ENCODE measurements at places on chromosomes 5 and 9.

- DNase-seq: no peak
These were observed 165.0 kb upstream of the FBXL17 start for GRCh38 chr5:108546939-108547338.

DNA sequence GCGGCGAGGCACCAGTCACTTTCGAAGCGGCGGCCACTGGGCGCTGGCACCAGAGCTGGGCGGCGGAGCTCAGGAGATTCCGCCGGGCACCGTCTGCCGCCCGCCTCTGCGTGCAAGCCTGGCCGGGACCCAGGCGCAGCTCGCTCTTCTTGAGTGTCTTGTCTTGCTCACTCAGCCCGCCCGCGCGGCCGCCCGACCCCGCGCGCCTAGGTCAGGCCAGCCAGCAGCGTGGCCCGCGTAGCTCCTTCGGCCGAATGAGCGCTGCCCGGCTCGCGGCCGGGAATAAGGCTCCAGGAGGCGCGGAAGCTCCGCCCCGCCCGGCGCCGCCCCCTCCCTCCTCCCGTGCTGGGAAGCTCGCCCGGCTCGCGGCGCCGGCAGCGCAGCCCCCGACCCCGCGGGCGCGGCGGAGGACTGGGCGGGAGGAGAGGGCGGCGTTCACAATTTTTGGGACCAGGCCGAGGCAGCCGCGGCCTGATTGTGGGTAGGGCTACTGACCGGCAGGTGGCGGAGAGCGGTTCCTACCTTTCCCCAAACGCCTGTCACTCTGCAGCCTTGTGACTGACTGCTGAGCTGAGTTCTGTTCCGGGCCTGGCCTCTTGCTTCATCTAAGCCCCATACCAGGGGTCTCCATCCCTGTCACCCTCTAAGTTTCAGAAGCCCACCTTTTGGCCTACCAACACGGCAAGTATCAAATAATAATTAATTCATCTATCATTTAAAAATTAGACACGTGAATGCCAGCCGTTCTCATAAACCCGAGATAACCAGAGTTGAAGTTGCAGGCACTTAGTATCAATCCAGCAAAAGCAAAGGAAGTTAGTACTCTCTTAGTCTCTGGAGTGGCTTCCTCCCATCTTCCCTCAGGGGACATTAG, at the start of gene HBEGF:
Gene HBEGF (minus strand): TSS at position 256 of the 874 bp plus-strand sequence. CDS start 275 bp downstream, outside the sequence.
- peak; percentile 95 for DNase-seq

- DNase-seq: peak; percentile 21
These were observed 16.9 kb downstream of the CLTA start for GRCh38 chr9:36207546-36208012.

DNA sequence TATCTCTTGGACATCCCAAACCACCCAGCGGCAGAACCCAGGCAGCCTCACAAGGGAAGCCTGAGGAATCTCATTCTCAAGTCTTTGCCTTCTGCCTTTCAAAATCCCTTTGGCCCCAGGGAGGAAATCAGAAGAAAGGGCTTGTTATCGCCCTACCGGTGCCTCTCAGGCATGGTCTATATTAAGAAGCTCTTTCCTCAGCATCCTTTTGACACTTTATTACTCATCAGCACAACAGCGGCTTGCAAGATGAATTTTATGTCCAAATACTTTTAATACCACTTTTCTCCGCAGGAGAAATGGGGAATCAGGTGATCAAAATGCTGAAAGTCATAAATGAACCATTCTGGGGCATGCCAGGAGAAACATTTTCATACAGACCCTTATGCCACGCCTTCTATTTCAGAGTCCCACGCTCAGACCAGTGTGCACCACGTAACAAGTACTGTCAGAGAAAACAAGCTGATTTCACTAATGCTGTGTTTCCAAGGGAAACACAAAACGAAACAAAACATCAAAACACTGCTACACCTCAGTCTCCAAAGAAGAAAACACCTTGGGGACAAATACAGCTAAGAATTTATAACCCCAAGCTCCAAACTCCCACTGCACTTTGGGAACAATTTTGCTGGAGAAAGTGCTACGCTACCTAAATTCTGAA, 30.0 kb downstream of the RAPGEF1 start:
- no peak for DNase-seq

- DNase-seq: no peak
These were observed 14.2 kb downstream of the TCERG1 start for GRCh38 chr5:146461319-146461718.

DNA sequence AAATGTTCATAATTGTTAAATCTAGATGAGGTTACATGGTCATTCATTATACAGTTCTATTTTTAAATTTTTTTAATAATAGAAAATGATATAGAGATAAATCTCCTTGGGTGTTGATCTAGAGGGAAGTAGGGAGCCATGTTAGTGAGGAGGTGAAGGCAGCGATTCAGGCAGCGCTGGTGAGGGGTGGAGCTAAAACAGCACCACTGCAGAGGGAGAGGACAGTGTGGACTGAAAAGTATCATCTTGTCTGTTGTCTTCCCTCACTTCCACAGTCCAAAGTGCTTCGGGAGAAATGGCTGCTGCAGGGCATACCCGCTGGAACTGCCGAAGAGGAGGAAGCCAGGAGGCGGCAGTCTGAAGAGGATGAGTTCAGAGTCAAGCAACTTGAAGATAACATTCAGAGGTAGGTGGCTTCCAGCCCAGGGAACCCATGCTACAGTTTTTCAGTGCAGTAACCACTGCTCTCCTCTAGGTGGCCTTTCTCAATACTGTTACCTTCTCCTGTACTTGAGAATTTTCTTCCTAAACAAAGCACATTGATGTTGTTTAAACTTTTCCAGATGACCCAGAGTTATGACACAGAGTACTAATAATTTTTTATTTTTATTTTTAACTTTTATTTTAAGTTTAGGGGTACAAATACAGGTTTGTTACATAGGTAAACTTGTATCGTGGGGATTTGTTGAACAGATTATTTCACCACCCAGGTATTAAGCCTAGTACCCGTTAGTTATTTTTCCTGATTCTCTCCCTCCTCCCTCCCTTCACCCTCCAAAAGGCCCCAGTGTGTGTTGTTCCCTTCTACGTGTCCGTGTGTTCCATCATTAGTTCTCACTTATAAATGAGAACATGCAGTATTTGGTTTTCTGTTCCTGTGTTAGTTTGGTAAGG, 100.5 kb downstream of the PALM2AKAP2 start:
- DNase-seq: peak; percentile 88

DNA sequence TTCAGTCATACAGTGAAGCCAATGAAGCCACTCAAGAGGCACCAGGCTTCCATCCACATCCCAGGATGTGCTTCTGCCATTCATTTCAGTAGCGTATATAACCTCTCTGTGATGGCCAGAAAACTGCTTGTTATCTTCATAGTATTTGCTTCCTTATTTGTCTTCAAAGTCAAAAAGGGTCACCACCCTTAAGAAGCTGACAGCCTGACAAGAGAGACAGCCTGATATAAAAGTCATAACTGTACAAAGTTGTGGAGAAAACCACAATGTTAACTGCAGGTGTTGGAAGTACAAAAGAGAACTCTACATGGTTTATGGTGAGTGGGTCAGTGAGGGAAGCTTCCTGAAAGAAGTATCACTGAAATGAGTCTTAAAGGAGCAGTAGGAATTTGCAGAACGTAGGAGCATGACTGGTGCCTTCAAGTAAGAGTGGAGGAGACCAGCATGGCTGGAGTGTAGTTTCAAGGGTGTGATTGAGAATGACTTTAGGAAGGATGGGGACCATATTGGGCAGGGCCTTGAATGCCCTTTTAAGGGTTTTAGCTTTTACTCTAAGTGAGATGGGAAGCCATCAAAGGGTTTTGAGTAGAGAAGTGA, 33.7 kb downstream of the NIM1K start:
- DNase-seq: no peak

GRCh38 chr5:72871366-72872024, 55.0 kb downstream of the TNPO1 start:
- DNase-seq: no peak

DNA sequence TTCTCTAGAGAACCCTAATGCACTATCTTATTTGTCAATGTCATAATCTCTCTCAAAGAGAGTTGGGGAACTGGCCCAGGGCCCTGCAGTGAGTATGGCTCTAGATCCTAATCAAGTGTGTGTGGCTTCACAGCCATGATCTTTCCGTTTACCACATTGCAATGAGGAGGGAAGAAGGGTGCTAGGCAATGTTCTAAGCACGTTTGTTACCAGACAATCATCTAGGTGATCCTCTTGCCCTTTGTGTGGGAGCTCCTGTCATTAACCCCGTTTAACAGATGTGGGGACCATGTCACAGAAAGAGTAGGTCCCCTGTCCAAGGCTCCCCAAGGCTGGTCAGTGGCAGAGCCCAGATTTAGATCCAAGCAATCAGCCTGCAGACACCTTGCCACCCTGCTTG, 128.2 kb upstream of the IRX4 start:
- DNase-seq: no peak

DNA sequence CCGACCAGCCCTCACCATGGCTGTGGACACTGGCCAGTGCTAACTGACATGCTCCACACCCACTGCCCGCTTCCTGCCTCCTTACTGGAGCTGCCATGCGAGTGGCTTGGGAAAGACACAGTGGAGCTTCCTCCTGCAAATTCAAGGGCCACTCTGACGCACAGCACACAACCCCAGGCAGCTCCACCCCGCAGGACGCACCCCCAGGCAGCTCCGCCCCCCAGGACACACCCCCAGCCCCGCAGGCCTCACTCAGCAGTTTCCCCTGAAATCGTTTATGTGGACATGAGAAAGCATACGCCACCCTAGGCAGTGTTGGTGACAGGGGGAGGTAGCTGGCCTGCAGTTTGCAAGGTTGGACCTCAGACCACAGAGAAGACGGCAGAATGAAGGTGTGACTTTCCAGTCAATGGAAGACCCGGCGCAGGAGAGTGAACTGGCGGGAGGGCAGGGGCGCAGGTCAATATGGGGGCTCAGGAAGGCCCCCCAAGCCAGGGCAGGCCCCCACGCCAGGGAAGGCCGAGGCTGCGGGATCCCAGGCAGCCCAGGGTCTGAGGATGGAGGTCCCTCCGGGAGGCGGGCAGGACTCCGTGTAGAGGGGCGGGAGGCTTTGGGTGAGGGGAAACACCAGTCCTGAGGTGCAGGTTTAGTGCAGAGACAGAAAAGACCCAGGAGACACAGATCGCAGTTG, 21.6 kb downstream of the LPCAT1 start:
- peak; percentile 63 for DNase-seq

DNA sequence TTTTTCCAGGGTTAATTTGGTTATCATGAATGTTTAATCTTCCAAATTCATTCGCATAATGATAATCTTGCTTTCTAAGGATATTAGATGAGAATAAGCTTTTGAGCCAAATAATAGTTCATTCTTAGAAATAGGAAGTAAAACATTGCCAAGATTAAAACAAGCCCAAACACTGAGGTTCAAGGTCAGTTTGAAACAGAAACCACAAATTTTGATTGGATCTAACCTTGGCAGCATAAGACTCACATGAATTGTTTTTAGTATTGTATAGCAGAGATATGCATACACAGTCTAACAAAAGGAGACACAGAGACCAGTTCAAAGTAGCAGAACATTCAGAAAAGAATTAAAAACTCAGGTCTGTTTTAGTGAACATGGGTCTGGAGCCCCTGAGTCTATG, 43.4 kb upstream of the VCAN start:
- no peak for DNase-seq

- peak; percentile 81 for DNase-seq
These were observed 4.9 kb upstream of the FYB1 start for GRCh38 chr5:39224196-39224761.

DNA sequence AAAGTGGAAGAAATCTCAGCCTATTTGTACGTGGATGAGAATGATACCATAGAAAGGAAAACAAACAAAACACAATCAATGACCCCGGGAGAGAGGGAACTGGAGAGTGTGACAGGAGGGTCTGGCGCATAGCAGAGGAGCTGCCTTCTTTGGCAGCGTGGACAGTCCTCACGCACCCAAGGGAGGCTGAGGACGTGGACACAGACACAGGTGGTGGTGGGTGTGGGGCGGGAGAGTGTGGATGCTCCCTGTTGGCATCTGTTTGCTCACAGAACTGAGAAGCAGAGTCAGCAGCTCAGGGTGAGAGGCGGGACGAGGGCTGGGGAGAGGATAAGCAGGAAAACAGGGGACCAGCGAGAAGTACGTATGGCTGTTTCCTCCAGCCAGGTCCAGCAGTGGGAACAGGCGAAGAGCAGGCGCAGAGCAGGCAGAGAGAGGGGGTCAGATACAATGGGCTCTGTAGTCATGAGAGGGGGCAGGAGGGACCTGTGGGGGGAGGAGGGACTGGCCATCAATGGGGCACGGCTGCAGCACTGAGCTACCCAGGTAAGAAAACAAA, 10.0 kb downstream of the CMBL start:
- DNase-seq: no peak

DNA sequence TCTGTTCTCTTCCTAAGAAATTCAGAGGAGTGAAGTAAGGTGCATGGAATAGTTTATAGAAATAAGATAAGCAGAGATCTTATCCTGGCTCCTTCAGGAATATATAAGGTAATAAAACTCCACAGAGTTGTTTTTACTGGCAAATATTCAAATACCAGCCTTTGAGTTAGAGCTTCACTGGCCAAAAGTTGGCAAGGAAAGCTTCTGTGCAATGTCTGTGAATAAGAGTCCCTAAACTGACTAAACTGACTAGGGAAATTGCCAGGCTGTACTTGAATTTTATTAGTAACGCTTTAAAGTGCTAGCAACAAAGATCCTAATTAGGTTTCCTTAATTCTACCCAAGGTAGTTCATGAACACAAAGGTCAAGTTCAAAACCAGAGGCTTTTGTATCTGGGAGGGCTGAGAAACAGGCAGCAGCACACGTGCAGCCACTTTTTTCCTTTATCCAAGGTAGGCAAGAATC, 131.1 kb upstream of the MPDZ start:
- DNase-seq: no peak

GRCh38 chr5:175336781-175337180, 107.2 kb downstream of the DRD1 start:
- no peak for DNase-seq

DNA sequence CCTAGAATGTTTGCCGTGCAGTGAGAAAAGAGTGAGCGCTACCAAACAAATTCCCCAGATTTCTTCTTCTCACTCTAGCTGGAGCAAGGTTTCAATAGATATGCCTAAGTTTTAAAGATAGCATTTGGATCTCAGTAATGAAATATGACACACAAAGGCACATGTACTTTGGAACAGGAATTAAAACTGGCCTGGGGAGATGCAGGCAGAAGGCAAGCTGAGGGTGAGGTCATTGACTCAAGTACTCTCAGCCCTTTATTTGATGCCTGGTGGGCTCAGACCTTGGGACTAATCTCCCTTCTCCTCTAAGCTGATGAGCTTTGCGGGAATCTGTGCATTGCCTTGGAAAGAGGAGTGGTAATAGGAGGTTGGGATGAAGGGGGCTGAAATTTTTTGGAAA, 323.3 kb upstream of the SLC30A5 start:
- no peak for DNase-seq

GRCh38 chr5:123170816-123171215, 81.8 kb downstream of the PRDM6 start:
- no peak for DNase-seq

GRCh38 chr9:116416421-116416820, 262.8 kb downstream of the PAPPA start:
- no peak for DNase-seq

Measured in mesendoderm (in vitro differentiated cells).